Forelimb muscle (tissue), 1 donor: ENCODE measurements at places on chromosomes 12 and 14. TPM values are rescaled to one million over a fixed set of nuclear protein-coding genes. Genes with fewer than 3 reads are reported as not detected.
A peak's percentile ranks its signal among the peaks of the same experiment; 100 is the strongest.

Gene TMTC2
- polyA plus RNA-seq: 13.0 TPM

Gene KRT2
- not detected for polyA plus RNA-seq

Gene KRT75
- not detected for polyA plus RNA-seq

Gene GPD1
- polyA plus RNA-seq: 68.2 TPM

Gene ASPG
- polyA plus RNA-seq: 2.5 TPM

Gene ABCC9
- 83.9 TPM for polyA plus RNA-seq

Gene PDE3A
- polyA plus RNA-seq: 7.9 TPM

Gene GARIN6
- not detected for polyA plus RNA-seq

GRCh38 chr12:27018037-27018436 lies 3.9 kb upstream of the TM7SF3 start:
- no peak for DNase-seq

- DNase-seq: no peak
Observed at GRCh38 chr12:53345486-53346188, 9.5 kb upstream of the SP7 start.

GRCh38 chr12:127726671-127727315 lies 540.2 kb upstream of the TMEM132C start:
- no peak for DNase-seq

- DNase-seq: no peak
Observed at GRCh38 chr12:69008520-69008919, 75.5 kb upstream of the CPM start.

DNA sequence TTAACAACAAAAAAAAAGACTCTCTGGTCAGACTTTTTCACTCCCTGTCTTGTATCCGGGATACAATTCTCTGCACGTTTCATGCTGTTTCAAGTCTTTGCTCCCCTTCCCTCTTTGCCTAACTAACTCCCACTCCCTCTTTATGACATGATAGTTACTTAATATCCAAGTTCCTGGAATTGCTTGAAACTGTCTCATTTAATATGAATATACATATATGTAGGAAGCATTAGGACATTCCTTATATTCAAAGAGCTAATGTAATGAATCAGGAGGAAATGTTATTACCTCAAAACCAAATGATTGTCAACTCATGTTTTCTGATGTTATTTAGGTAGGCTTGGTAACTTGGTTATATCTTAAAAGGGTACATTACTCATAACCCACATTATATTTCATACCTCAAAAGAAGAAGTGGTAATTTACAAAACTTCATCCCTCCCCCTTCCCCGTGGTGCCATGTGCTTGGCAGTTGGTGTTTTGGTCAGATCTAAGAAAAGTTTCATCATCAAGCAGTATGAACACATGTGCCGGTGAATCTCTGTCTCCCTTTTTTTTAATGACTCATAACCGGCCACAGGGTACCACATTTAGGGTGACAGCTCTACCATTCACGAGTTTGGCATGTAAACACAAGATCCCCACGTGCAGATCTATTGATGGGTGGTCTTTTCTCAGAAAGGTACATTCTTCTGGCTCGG lies 56.5 kb downstream of the HCAR2 start:
- DNase-seq: no peak

- DNase-seq: no peak
Observed at GRCh38 chr14:83071888-83072501, 1538.3 kb upstream of the SEL1L start.

- no peak for DNase-seq
Observed at GRCh38 chr12:3201339-3202051, 124.3 kb downstream of the TSPAN9 start.

DNA sequence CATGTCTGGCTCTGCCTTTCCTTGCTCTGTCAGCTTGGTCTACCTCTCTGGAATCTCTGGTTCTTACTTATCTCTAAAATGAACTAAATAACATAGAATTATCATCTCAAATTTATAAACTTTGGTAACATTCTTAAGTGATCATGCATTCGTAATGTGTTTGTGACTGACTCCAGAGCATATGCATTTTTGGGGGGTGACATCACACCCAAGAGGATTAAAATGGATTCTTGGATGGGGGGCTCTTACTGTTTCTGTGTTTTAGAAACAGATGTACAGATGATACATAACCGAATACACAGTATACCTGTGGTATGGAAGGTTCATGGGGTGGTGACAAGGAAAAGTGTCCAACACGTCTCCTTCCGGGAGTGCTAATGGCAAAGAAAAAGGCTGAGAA lies 1162.1 kb downstream of the VRK1 start:
- no peak for DNase-seq

GRCh38 chr12:92411687-92412086 lies 266.0 kb upstream of the BTG1 start:
- DNase-seq: no peak

GRCh38 chr14:64782196-64782595 lies 78.0 kb downstream of the PLEKHG3 start:
- no peak for DNase-seq

DNA sequence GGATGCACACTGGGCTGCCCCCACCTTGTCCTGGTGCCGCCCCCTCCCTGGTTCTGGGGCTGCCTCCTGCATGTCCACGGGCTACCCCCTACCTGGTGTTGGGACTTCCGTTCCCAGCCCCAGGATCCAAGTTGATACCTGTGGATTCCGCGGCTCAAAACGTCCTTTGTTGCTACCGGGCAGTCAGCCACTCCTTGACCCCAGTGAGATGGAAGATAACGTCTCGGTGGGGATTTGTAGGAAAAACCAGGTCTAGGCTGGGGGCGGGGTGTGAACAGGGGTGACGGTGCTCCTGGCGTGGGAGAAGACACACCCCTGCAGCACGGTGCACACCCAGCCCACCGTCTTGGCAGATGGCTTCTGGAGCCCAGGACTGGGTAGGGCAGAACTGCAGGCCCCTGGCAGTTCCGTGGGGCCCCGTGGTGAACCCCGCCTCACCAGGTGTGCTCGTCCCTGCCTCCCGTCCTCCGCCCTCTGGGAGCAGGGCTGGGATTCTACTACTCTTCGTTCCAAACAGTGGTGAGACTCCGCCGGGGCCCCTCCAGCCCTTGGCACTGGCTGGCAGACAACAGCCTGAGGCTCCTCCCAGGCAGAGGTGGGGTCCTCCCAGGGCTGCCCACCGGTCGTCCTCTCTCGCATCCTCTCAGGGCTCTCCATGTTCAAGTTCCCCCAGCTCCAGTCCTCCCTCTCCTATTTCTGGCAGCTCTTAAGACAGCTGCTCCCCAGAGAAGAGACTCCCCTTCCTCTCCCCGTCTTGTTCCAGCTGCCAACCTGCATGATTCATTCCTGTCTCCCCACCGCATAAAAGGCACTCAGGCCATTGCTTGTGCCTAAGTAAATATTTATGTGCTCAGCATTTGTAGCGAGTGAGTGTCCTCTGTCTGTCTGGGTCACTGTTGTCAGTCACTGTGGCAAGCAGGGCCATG lies 75.5 kb downstream of the FBXL14 start:
- no peak for DNase-seq

- no peak for DNase-seq
Observed at GRCh38 chr12:5078423-5078822, 34.7 kb downstream of the KCNA5 start.

- DNase-seq: peak; percentile 6
Observed at GRCh38 chr14:32202491-32202997, 525 bp downstream of the RNU6-8 start.

GRCh38 chr12:111124183-111124582 lies 203.8 kb upstream of the MYL2 start:
- no peak for DNase-seq

DNA sequence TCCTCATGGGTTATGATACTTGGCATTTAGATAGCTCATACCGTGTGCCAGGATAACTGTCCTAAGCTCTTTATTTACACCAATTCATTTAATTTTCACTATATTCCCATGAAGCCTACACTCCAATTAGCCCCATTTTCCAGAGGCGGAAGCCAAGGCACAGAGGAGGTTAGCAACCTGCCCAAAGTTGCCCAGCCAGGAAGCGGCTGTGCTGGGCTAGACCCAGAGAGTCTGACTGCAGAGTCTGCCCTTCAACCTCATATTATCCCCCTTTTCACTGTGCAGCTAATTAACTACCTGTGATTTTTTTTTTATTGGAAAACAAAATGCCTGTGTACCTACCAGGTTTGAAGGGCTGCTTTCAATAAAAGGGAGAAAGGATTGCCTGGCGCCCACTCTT lies 2.5 kb downstream of the RFLNA start:
- no peak for DNase-seq

- DNase-seq: peak; percentile 28
Observed at GRCh38 chr12:107684990-107685359, 624 bp upstream of the PWP1 start.

DNA sequence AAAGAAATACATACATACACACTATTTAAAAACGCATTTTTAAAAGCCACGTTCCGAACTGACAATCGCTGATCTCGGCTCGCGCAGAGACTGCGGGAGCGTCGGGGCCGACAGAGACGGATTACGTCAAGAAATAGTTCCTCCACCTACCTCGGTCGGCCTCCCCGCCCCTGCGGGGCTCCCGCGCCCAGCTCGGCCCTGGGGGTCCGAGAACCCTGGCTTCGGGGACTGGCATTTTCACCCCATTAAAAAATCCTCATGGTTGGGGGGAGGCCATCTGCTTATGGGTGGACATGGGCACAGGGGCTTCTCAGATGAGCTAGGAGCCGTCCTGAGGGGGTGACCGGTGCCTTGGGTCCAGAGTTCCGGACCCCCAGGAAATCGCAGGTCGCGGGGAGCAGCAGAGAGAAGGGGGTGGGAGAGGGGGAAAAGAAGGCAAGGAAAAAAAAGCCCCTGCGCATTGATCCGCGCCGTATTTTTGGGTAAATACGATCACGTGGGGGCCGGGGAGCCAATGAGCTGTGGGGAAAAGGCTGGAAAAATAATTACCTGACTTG lies 324 bp upstream of the HOXC9 start:
- DNase-seq: no peak

- no peak for DNase-seq
Observed at GRCh38 chr14:22907429-22907828, 11.5 kb downstream of the RBM23 start.

DNA sequence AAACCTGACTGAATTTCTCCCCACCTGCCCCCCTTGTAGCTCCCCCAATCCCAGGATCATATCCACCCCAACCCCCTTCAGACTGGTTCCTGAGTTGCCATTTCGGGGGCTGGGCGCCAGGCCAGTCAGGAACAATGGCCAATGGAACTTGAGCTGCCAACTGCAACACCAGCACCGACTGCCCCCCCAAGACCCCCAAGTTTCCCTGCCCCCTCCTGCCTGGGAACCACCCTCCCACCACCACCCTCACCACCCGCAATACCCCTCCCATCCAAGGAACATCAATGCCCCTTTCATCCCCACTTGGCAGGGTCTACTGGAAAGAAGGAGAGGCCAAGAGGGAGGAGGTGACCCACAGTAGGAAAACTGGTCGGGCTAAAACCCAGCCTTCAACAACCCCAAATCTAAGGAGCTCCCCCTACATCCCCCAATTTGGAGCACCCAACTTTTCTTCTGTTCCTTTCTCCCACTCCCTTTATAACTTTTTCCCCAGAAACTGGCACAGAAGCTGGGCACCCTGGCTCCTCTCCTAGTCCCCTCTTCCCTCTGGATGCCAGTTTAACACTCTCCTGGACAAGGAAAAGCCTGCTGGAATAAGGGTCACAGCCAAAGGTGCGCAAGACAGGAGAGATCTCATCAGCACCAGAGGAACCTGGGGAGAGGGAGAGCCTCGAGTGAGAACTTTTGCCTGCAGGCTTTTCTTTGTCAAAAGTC lies 1.6 kb upstream of the NDRG2 start:
- DNase-seq: no peak

DNA sequence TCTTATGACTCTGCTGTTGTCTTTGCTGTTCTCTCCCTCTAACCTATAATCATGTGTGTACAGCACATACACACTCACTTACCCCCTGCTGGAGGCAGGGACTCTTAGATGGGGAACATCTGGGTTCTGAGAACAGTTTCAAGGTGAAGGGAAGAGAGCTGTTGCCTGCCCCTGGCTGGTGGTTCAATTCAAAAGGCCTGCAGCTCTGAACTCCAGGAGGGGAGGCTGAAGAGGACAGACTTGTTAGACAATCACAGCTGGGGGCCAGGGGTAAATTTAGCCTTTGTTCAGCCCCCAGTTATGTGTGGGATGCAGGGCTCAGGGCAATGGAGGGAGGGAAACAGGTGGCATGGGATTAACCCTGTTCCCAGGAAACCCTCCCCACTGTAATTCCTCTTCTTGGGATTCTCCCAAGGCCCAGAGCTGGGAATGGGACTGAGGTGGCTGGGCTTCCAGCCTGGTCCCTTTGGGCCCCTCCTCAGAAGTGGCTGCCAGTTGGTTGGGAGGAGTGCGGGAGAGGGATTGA lies 1.9 kb downstream of the MYL6B start:
- DNase-seq: no peak

- DNase-seq: no peak
Observed at GRCh38 chr14:28681681-28682080, 84.9 kb upstream of the FOXG1 start.

DNA sequence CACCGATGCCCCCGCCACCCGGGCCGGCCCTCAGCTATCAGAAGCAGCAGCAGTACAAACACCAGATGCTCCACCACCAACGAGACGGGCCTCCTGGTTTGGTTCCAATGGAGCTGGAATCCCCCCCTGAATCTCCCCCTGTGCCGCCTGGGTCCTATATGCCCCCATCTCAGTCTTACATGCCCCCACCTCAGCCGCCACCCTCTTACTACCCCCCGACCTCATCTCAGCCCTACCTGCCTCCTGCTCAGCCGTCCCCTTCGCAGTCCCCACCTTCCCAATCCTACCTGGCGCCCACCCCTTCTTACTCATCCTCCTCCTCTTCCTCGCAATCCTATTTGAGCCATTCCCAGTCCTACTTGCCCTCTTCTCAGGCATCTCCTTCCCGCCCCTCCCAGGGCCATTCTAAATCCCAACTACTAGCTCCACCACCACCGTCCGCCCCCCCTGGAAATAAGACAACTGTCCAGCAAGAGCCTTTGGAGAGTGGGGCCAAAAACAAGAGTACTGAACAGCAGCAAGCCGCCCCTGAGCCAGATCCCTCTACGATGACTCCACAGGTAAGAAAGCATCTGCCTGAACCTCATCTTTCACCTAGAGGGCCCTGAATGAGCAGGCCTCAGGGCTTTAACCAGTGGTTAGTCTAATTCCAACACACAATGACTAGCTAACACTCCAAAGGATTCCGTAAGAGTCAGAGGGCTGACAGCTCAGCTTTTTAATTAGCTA lies 851 bp downstream of the YLPM1 start:
- DNase-seq: no peak

DNA sequence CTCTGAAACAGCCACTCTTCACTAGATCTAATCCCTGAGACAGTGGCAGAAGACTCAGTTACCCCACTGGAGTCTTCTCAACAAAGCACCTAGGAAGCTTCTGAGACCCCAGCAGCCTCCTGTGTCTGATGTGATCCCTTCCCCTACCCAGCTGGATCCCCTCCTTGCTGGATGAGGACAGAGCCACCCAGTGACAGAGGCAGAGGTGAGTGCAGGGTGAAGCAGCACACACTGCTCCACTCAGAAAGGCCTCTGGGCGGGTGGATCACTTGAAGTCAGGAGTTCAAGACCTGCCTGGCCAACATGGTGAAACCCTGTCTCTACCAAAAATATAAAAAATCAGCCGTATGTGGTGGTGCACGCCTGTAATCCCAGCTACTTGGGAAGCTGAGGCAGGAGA lies 2.7 kb downstream of the SPRYD3 start:
- DNase-seq: no peak

GRCh38 chr12:90995010-90995409 lies 9.8 kb downstream of the EPYC start:
- no peak for DNase-seq
